Small intestine (tissue), 16 donors: ENCODE measurements at places on chromosomes 3 and 15.

- DNase-seq, result no peak
These were observed 1076.1 kb downstream of the AGBL1 start for GRCh38 chr15:87155771-87156170.

DNA sequence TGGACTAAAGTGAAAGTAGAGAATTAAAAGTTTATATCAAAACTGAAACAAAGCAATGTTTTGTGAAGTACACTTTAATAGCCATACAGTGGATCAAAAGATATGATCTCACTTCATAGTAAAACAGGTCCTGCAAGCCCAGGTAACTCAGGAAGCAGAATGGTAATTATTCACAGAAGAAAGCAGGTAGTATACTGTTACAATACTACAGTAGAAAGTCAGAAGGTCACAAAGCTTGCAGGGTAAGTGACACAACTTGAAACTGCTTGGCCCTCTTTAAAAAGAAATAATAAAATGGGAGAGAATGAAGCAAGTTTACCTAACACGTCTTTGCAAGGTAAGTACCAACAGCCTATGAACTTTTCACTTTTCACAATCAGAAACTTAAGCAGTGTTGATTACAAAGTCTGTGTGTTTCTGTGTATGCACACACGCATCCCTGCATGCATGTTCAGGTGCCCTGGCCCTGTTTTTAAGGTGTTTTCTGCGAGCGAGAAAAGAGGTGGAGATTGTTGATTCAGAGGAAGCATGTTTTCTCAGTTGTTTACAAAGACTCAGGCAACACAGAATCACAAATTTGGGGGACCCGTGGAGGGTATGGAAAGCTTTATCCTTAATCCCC lies at the start of gene NAALADL2:
Gene NAALADL2, plus strand, starts transcription at position 221 of the 622 bp plus-strand sequence.
- peak; percentile 79 for DNase-seq

DNA sequence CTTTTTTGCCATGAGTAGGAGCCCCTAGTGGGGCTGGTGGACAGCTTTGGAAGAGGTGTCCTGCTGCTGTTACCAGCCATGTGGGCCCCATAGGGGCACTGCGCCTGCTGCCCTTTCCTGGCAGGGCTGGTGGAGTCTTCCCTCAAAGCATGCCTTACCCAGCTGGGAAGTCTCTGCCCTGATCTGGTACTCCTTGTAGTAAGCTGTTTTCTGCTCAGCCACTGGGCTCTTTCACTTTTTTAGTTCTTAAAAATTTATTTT lies 26.2 kb downstream of the HMCES start:
- DNase-seq, result no peak

DNA sequence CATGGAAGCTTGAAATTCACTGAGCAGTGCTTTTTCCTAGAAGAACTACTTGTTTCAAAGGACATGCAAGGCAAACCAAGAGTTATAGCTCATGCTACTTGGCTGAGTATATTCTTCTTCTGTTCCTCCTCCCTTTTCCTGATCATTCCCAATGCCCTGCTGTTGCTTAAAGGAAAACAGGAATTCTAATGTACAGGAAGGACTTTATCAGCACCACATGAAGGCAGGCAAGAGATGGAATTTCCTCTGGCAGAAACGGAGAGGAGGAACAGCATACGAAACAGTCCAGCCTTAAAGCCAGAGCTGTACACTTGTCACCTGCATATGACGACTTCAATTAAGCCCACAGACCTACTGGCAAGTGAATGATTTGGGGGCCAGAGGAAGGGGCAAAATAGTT lies 15.7 kb downstream of the MEIS2 start:
- DNase-seq, result no peak

DNA sequence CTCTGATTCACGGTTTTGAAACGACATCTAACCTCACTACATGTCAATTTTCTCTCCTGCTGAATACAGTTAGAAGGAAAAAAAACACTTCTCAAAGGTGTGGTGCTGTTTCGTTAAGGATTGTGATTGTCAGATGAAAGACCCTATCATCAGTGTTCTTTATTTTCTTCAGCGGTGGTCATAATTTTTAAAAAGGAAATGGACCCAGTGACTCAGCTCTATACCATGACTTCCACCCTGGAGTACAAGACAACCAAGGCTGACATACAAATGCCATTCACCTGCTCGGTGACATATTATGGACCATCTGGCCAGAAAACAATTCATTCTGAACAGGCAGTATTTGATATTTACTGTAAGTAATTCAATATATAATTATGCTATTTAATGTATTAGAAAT lies 167.8 kb downstream of the ALCAM start:
- DNase-seq, result no peak

DNA sequence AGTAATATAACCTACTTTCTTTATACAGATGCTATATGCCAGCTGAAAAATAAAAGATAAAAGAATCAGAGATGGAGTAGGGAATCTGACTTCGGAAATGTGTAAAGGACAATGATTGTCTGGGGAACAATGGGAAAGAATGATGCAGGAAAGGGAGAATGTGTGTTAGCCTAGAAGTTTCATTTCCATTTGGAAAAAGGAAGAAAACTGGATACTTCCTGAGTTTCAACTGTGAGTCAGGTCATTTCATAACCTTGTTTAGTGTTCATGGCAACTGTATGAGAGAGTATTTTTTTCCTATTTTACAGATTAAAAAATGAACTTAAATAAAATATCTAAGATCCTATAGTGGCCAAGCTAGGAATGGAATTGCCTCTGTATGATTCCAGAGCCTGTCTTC lies 261.3 kb upstream of the NECTIN3 start:
- no peak for DNase-seq

DNA sequence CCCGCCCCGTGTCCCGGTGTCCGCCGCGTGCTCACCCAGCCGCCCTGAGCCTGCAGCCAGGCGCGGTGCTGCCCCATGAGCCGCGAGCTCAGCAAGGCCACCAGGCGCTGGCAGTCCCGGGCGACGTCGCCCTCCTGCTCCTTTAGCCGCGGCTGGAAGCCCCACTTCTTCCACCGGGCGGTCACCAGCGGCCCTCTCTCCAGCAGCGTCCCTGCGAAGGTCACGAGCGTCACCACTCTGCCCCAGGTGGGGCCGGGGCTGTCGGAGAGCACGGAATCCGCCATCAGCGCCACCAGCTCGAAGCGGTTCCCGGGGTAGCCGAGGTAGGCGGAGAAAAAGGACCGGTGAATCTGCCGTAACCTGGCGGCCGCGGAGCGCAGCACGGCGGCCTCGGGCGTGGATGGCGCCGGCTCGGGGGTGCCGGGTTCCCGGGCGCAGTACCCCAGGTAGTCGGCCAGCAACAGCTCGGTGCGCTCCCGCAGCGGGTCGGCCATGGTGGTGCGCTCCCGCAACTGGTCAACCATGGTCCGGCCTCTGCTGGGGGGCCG lies 298 bp downstream of the BCL2L10 start:
- DNase-seq, result peak; percentile 82

GRCh38 chr3:111924283-111924682 lies 54.5 kb upstream of the ABHD10 start:
- no peak for DNase-seq

DNA sequence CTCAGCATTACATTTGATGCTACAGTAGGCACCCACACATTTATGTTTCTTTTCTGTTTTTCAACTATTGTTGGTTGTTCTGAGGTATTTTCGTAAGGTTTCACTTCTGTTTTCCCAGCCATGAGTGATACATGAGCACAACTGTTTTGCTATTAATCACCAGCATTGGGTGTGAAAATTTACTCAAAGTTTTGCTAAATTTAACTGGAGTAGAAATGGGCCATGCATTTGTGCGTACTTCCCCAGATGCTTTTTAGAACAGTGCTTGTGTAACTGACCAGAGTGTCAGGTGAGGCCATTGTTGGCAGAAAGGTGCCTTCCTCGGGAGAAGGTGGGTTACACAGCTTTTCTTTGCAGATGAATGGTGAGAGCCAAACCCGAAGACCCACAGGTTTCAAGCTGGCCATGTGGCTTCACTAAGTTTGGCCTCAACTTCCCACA lies 70.4 kb downstream of the ST6GAL1 start:
- no peak for DNase-seq

DNA sequence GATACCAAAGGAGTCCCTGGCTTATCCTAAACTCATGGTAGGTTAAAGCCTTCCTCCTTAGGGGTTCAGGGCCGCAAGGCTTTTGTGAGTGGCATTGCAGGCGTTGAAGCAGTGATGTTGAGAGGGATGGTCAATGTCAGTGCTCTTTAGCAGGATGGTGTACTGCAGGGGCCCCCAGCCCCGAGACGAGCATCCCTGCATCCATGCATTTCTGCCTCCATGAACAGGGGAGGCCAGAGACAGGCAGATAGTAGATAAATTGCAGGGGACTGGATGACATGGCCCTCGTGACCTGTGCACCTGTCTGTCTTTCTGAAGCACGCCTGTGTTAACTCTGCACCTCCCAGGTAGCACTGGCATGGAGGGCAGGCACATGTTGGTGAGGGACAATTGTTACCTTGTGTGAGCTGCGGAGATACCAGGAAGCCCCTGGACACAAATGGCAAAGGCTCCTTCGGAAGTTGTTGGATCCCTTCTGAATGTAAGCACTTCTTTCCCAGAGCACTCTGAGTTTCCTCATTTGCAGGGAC lies 133.5 kb downstream of the SNRPN start:
- no peak for DNase-seq

GRCh38 chr3:111737706-111738086 lies 121.4 kb upstream of the PHLDB2 start:
- no peak for DNase-seq

GRCh38 chr15:57582090-57582489 lies 9.6 kb upstream of the MYZAP start:
- peak; percentile 58 for DNase-seq

DNA sequence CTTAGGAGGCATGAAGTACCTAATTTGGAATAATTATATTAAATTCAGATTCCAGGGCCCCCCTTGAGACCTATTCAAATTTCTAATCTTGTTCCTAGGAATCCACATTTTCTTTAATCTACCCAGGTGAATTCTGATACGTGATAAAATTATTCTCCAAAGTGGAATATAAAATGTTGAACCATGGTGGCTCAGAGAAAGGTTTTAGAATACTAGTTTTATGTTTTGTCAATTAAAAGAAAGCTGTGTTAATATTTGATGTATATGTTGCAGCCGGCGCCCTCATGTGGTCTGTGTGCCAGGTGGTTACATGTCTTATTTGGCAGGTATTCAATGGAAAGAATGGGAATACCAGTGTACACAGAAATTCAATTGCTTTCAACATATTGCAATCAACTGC lies 321.8 kb downstream of the FEZF2 start:
- DNase-seq, result peak; percentile 56
